ENCODE measurements at places on chromosomes 1 and 21. TPM values are rescaled to one million over a fixed set of nuclear protein-coding genes. Genes with fewer than 3 reads are reported as not detected.

NBPF6 gene
- total RNA-seq = not detected

GPR37L1 gene
- total RNA-seq = not detected

CD34 gene
- total RNA-seq = 0.20 TPM

PADI4 gene
- total RNA-seq = 1.6 TPM

FMO4 gene
- total RNA-seq = 1.5 TPM

PHTF1 gene
- total RNA-seq = 14.7 TPM

PKP1 gene
- total RNA-seq = not detected

GRCh38 chr1:205719762-205720161 lies 30.2 kb downstream of the NUCKS1 start:
- no peak overlapping the region for H3K4me3 ChIP-seq
- H3K27me3 ChIP-seq = no peaks in the 10 kb centered on the region
- DNase-seq = no peak
- H3K4me1 ChIP-seq = peaks cover 7% of the 10 kb centered on the region

DNA sequence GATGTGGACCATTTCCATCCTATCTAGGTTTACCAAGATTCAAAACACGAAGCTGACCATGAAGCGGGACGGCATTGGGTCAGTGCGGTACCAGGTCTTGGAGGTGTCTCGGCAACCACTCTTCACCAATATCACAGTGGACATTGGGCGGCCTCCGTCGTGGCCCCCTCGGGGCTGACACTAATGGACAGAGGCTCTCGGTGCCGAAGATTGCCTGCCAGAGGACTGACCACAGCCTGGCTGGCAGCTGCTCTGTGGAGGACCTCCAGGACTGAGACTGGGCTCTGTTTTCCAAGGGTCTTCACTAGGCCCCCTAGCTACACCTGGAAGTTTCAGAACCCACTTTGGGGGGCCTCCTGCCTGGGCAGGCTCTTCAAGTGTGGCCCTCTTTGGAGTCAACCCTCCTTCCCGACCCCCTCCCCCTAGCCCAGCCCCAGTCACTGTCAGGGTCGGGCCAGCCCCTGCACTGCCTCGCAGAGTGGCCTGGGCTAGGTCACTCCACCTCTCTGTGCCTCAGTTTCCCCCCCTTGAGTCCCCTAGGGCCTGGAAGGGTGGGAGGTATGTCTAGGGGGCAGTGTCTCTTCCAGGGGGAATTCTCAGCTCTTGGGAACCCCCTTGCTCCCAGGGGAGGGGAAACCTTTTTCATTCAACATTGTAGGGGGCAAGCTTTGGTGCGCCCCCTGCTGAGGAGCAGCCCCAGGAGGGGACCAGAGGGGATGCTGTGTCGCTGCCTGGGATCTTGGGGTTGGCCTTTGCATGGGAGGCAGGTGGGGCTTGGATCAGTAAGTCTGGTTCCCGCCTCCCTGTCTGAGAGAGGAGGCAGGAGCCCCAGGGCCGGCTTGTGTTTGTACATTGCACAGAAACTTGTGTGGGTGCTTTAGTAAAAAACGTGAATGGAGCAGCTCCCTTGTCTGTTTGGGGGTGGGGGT lies 864 bp upstream of the CCDC24 start:
- H3K36me3 ChIP-seq = no peaks in the 10 kb centered on the region
- H3K4me3 ChIP-seq = peak overlapping the region; percentile 93
- H3K4me1 ChIP-seq = peaks cover 19% of the 10 kb centered on the region
- no peaks in the 10 kb centered on the region for H3K27me3 ChIP-seq

DNA sequence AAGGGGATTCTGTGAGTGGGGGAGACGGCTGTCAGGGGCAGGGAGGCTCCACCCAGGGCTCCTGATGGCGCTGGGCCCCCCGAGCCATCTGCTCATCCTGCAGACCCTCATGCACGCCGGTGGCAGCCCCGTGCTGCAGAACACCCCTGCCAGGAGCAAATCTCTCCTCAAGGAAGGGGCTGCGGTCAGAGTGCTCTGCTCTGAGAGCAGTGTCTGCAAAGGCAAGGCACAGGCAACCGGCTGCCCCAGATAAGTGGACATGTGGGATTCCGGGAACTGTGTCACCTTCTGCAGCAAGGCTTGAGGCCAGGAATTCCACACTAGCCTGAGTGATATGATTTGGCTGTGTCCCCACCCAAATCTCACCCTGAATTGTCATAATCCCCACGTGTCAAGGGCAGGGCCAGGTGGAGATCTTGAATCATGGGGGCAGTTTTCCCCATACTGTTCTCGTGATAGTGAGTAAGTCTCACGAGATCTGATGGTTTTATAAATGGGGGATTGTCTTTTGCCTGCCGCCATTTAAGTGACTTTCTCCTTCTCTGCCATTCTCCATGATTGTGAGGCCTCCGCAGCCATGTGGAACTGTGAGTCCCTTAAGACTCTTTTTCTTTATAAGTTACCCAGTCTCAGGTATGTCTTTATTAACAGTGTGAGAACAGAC lies 101.0 kb downstream of the PDE9A start:
- H3K27ac ChIP-seq = peak overlapping the region; percentile 32
- no peaks in the 10 kb centered on the region for H3K27me3 ChIP-seq
- H3K36me3 ChIP-seq = peaks cover 3% of the 10 kb centered on the region
- no peak overlapping the region for H3K4me3 ChIP-seq
- no peak for DNase-seq
- H3K4me1 ChIP-seq = peaks cover 1% of the 10 kb centered on the region

DNA sequence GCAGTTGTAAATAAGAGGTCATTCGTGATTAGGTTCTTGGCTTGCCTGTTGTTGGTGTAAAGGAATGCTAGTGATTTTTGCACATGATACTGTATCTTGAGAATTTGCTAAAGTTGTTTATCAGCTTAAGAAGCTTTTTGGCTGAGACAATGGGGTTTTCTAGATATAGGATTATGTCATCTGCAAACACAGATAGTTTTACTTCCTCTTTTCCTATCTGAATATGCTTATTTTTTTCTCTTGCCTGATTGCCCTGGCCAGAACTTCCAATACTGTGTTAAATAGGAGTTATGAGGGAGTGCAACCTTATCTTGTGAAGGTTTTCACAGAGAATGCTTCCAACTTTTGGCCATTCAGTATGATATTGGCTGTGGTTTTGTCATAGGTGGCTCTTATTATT lies 576.1 kb upstream of the RGS18 start:
- H3K36me3 ChIP-seq = no peaks in the 10 kb centered on the region
- no peaks in the 10 kb centered on the region for H3K4me1 ChIP-seq
- DNase-seq = no peak
- no peaks in the 10 kb centered on the region for H3K27me3 ChIP-seq
- H3K27ac ChIP-seq = no peak overlapping the region
- H3K4me3 ChIP-seq = no peak overlapping the region

- no peak overlapping the region for H3K27ac ChIP-seq
- H3K4me3 ChIP-seq = no peak overlapping the region
- no peaks in the 10 kb centered on the region for H3K36me3 ChIP-seq
- DNase-seq = no peak
- H3K27me3 ChIP-seq = peaks cover 14% of the 10 kb centered on the region
- no peaks in the 10 kb centered on the region for H3K4me1 ChIP-seq
Measured at GRCh38 chr1:163528710-163529348, 207.1 kb downstream of the NUF2 start.

GRCh38 chr1:240178366-240178765 lies 86.7 kb downstream of the FMN2 start:
- no peaks in the 10 kb centered on the region for H3K4me1 ChIP-seq
- H3K27ac ChIP-seq = no peak overlapping the region
- H3K36me3 ChIP-seq = no peaks in the 10 kb centered on the region
- peaks cover 7% of the 10 kb centered on the region for H3K27me3 ChIP-seq

GRCh38 chr1:248840946-248841345 lies 2.9 kb downstream of the ZNF672 start:
- peaks cover 19% of the 10 kb centered on the region for H3K4me1 ChIP-seq
- H3K27me3 ChIP-seq = no peaks in the 10 kb centered on the region
- H3K4me3 ChIP-seq = no peak overlapping the region
- peaks cover 2% of the 10 kb centered on the region for H3K36me3 ChIP-seq
- no peak for DNase-seq

All from T-helper 17 cell (primary cell).